GM18507 (cell line): ENCODE measurements at places on chromosomes 1 and 21.

- no peak for DNase-seq
Measured at GRCh38 chr1:226710501-226710900, 28.6 kb downstream of the ITPKB start.

DNA sequence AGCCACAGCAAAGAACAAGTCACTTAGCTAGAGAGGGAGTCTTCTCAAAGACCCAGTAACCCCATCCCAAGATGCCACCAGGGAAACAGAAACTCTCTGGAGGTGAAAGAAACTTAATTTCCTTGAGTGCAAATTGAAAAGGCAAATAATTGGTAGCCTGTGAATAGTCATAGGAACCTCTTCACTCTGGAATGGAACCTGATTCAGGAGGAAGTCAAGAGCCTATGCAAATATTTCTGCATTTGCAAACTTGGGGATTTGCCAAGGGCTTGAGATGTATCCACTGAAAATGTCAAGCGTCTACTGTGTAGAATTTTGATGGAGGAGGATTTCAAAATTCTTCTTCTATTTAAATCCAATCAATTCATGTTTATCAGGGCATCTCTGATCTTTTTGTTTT is 5.7 kb downstream of the HIVEP3 start:
- DNase-seq = no peak

GRCh38 chr1:89538361-89538760 is 13.7 kb downstream of the LRRC8B start:
- DNase-seq = no peak

- DNase-seq = no peak
Measured at GRCh38 chr1:80523861-80524260, 1276.9 kb upstream of the ADGRL2 start.

GRCh38 chr1:204331847-204332487 is 27.8 kb downstream of the PLEKHA6 start:
- DNase-seq = no peak

GRCh38 chr1:63532727-63533126 is 9.4 kb downstream of the EFCAB7 start:
- DNase-seq = no peak

DNA sequence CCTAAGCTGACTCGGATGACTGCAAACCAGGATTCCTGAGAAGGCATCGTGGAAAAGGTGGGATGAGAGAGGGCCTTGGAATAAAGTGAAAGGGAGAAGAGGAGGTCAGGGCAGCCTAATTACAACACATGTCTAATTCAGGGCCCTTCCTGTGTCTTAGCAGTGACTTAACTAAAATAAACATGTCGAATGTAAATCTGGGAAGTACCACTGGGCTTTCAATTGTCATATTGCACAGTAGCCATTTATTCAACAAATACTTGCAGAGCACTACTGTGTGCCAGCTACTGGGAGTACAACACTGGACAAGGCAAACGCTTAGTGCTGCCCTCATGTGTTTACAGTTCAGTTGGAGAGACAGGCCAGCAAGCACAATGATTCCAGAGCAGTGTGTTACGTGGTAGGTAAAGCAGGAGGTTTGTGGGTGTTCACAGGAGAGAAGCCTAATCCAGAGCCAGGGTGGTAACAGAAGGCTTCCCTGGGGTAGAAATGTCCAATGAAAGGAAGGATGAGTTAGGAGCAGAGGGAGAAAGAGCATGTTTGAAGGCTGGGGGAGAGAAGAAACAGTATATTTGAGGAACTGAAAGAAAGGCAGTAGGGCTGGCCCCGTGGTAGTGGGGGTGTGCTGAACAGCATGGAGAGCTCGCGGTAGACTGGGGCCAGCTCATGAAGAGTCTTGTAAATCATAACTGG is 38.0 kb upstream of the RASAL2 start:
- DNase-seq = no peak

- DNase-seq = no peak
Measured at GRCh38 chr1:197180252-197180878, 33.9 kb upstream of the ASPM start.

DNA sequence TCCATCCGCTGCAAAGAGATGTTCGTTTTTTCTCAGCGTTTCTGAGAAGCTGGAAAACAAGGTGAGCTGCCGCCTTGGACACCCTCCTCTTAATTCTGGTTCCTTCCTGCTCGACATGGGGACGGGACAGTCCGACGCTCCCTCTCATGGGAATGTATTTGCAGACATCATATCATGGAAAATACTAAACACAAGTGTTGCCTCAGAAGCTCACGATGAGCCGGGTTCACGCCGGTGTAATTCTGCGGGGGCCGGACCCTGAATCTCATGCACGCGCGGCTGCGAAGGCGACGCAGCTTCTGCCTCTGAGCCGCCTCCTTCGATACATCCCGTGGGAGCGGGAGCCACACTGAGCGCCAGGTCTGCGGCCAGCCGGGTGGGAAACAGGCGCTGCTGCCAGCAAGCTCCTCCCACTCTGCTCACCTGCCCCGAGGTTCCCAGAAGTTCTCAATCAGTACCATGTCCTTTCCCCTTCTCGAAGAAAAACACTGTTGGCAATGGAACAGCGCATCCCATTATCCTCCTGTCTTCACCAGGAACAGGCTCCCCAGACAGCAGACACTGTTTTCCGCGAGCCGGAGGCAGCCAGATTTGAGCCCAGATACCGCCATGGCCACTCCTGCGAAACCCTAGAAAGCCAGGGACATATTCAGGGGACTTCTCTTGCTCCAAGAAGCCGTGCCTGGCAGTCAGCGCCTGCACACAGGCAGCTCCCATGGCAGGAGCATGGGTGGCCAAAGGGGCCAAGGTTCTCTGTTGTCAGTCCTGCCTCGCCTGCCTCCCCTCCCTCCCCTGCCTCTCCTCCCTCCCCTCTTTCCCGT is 98.0 kb downstream of the WDR4 start:
- no peak for DNase-seq

DNA sequence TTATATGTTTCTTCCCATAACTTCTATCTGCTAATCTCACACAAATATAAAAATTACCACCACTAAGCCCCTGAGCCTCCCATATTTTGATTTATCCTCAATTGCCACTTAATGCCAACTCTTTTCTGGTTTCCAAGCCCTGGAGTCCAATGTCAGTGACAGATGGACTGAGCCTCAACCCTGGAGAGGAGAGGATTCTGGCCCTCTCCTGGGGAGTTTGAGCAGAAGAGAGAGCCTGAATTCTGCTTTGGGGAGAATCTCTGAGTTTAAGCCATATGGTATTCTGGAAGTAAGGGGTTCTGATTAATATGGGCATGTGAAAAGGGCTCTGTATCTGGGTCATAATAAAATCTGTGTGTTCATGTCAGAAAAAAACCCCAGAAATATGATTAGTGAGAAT is 8.5 kb downstream of the CADM3 start:
- DNase-seq = no peak

DNA sequence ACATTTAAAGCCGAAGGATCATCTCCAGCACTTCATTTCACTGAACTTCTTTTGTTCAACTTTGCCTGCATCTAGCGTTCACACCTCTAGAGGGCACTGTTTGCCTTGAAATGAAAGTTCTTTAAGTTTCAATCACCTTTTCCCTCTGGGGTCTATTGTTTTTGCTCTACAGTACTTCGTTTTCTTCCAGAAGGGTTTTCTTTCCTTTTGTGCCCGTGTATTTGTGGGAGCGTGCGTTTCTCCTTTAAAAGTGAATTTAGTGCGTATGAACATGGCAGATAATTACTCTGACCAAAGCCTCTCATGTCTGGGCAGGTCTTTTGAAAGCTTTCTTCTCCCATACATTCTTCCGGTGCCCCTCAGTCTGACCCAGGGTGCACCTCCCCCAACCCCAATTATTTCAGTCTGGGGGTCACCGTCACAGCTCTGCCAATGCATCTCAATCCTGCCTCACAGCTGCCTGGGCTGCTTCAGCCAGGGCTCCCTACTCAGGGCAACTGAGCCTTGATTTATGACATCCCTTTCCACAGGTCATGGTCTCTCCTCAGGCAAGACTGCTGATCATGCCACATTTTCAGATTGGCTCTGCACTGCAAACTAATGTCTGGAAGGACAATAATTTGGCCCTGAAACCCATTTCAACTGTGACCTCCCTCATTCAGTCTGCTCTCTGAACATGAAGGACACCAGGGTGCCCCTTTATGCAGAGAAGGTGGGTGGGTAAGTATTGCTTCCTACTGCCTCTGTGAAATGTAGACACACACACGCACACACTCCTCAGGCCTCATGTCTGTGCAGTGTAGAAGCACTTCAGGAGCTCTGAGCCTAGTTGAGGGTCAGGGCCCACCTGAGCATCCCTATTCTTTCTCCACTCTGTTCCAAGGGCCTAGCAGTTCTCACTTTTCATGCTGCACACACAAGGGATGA is 88.6 kb downstream of the NUF2 start:
- DNase-seq = no peak

- DNase-seq = no peak
Measured at GRCh38 chr1:55314740-55315139, 99.6 kb upstream of the USP24 start.

DNA sequence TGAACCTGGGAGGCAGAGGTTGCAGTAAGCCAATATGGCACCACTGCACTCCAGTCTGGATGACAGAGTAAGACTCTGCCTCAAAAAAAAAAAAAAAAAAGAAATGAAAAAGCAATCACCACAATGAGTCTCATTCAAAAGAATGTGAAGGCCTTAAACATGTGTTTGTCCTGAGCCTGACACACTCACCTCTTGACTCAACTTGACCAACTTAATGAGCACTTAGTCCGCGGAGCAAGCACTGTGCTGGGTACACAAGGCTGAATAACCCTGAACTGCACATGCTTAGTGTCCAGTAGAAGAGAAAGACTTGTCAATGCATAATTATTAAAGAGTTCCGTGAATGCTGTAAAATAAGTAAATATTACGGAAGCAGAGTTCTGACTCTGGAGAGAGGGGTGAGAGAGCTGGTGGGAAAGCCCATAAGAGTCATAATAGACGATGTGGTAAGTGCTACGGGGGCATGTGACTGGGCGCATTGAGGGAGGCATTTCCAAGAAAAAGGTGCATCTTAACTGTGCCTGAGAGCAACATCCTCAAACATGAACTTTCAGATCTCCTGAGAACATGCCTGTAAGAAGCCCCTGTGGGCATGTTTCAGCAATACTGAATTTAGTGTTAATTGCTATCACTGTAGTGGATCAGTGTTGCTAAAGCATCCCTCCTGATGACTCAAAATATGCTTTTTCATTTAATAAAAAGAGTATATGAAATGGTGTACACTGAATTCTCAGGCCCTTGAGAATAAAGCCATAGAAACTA is 27.2 kb downstream of the MCOLN2 start:
- no peak for DNase-seq

- DNase-seq = no peak
Measured at GRCh38 chr1:86975993-86976550, 61.6 kb downstream of the HS2ST1 start.

DNA sequence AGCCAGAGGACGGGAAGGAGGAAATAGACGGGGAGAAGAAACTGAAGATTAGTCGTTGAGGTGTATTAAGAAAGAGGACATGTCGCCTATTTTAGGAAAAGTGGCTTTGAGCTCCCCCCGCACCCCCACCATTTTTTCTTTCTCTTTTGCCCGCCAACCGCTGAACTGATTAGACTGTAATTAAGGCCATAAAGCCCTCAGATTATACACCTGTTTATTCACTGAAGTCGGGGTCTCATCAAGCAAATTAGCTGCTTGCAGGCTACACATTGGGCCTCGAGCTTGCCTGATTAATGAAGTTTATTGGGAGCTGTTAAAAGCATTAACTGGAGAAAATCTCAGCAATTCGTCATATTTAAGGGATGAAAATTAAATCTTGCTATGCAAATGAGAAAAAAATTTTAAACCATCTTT is 119.4 kb upstream of the RRP15 start:
- no peak for DNase-seq

DNA sequence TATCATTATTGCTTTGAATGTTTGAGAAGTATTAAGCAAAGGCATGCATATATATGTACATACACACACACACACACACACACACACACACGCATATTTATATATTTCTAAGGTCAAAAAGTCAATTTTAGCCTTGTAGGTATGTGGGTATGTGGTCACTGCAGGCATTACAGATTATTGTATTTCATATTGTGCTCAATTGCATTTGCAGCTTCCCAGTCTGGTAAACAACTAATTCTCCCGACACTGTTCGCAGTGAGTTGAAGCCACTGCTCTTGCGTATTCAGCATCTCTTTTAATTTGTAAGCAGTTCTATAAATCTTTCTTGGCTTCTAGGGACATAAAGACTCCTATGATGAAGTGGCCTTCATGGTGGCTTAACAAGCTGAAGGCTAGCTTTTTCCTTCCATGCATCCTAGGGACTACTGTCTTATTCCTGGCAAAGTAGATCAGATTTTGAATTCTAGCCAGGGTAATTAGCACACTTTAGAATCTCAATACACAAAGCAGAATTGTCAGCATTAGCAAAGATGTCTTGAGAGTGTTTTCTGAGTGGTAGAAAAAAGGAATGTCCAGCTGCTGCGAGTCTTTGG is 368.6 kb upstream of the NEGR1 start:
- no peak for DNase-seq

- DNase-seq = no peak
Measured at GRCh38 chr1:235402457-235403200, 35.4 kb downstream of the TBCE start.

DNA sequence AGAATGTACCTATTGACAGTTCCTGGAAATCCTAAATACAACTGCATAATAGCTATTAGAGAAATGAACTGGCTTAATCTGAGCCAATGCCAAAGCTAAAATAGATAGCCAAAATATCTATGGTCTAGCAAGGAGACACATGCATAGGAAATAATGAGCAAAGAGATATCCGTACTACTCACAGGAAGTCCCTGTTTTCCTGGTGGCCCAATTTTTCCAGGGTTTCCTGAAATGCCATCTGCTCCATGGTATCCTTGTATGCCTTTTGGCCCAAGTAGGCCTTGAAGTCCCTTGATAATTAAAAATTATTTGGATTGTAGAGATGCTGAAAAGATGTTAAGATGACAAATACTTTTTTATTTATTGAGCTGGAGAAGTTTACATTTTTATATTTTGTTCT is 108.4 kb upstream of the ZNHIT6 start:
- no peak for DNase-seq

DNA sequence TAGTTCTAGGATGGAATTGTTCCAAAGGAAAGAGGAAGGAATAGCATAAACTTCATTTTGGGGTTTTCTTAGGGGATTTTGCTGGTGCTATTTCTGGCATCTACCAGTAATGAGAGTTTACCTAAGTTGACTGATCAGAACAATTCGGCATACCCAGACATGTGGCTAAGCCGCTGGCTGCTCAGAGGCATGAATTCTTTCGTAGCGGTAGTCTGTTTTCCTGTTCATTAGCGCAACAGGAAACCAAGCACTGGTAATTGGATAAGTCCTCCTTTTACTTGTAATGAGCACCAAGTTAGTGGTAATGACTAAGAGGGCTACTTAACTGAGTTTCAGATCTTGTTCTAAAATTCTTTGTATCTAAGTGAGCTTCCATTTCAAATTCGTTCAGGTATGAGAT is 38.6 kb downstream of the C21orf91 start:
- no peak for DNase-seq
